SHP77 (cell line): ENCODE measurements at places on chromosomes 4 and X.

DNA sequence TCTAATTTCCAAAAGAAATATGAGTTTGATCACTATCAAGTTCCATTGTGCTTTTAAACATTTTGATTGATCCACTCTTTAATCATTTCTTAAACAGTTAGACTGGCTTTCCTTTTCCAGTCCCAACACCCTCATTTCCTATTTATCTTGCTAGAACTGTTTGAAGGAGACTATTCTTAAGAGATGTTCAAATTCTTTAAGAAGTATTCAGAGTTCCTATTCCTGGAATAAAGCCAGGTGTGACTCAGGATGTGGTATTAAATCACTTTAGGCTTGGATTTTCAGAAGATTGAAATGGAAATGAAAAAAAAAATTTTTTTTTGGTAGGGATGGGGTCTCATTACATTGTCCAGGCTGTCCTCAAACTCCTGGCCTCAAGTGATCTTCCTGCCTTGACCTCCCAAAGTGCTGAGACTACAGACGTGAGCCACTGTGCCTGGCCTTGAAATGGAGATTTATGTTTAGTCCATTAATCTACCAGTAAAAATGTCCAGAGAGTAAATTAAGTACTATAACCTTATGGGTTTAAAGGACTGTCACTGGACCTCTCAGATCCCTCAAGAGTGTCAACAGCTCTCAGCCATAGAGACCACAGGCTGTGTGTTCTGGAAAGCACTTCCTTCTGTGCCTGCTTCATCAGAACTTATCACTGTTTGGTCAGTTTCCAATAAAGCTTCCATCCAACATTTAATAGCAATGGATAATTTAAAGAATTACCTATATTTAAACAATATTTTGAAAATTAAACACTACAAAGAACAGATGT, 90.7 kb downstream of the CDS1 start:
- no peak for DNase-seq

DNA sequence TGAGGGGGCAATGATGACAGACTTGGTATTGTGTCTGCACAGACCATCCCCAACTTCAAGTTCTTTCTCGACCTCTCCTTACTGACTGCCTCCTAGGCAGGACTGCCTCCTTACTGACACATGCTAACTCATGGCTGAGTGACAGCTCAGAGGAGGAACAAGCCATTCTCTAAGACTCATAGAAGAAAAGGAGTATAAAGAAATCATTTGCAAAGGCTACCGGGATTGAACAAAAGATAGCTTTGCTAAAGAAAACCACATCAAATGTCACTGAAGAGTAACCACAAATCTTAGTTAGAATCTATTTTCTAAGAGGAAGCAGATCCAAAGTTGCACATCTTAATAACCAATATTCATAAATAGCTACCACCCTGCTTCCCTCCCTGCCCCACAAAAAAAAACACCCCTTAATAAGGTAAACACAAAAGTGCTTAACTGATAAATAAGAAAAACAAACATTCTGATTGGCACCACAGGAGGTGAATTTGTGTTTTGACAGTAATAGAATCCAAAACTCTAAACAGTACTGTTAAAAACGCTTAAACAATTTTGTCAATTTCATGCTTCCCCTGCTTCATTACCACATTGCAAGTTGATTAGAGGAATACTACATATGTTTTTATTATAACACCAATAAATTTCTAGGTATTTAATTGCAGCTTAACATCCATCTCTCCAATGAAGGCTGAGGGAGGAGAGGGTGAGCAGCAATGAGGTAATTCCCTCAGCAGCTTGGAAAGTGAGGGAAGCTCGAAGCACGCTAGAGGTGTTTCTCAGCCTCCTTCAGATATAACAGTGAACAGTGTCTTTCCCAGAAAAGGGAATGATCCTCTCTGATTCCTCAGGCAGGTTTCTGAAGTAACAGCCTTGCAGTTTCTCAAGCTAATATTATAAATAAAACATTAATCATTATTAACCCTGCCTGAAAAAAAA, 160.0 kb downstream of the HNRNPD start:
- no peak for DNase-seq

- DNase-seq = no peak
These were observed 261.5 kb upstream of the FTHL17 start for GRCh38 chrX:31333165-31333831.

DNA sequence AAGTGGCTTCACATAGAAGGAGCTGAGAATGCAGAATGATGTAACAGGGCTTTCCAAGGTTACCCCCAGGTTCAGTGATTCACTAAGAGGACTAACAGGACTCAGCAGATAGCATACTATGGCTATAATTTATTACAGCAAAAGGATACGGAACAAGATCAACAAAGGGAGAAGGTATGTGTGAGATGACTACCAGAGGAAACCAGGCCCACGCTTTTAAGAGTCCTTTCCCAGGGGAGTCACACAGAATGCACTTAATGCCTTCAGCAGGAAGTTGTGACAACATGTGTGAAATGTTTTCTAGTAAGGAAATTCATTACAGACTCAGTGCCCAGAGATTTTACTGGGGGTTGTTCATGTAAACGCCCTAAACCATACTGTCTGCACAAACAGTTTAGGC, 373.6 kb upstream of the MAGEB2 start:
- no peak for DNase-seq

DNA sequence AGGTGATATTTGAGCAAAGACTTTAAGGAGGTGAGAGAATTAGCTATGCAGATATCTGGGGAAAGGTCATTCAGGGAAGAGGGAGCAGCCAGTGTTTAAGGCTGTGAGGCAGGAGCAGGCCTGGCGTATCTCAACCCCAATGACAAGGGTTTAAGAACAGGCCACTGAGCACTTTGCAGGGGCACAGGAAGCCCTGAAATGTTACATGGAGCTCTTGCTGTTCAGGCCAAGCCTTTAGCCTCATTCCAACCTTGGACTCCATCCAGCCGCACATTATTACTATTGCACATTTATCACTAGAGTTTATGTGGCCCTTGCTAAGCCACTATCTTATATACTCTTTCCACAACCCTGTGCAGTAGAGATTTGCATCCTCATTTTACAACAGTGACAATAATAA, 114.0 kb downstream of the EFNB1 start:
- no peak for DNase-seq

DNA sequence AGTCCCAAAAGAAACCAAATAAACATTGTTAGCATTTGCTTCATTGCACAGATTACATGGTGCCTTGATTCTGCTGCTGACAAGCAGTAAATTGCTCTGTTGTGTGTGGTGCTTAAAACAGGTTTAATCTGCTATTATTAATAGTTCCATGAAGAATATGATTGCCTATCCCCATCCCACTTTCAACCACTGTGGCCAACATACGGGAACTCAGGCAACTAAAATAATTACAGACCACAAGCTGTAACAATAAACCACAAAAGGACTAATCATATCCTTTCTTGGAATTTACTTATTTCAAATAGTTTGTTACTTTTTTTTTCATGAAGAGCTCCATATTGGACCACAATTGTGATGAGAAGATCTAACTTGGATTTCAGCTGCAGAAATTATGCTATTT, 131.5 kb downstream of the PACRGL start:
- no peak for DNase-seq

- no peak for DNase-seq
These were observed 292.5 kb downstream of the CAMK2D start for GRCh38 chr4:113469023-113469390.

DNA sequence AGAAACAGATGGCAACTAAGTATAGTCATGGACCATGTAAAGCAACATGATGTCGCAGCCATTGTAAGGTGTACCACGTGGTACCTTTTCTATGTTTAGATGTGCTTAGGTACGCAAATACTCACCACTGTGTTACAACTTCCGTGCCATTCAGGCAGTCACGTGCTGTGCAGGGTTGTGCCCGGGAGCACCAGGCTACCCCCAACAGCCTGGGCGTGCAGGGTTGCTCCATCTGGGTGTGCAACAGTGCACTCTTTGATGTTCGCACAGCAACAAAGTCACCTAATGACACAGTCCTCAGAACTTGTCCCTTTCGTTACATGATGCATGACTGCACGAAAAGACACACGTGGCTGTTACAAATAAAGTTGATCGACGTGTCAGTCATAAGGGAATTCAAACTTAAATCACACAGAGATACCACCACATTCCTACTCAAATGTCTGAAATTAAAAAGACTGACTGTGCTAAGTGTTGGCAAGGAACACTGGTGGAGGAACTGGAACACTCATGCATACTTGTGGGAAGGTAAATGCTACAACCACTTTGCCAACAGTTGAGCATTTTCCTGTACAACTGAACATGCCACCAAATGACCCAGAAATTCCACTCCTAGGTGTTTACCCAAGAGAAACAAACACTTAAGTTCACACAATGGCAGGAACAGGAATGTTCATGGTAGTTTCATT, 24.3 kb downstream of the CPLX1 start:
- no peak for DNase-seq

DNA sequence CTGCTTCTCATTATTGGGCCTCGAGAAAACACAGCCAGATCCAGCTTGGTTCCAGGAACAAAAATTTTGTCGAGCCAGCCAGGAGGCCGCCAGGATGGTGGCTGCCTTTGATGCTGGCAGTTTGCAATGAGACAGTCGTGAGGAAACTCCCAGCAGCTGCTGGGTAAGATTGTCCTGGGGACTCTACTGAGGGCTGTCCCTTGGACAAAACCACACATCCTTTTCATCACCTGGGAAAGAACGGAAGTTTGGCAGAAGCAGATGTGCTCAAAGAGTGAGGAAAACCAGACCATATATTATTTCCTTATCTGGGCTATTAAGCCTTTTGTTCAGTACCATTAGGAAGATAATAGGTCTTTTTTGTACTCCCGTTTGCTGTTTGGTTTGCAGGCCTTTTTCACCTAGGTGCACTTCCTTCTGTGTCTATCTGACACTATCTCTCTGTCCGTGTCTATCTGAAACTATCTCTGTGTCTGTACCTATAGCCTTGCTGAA, 13.4 kb upstream of the PAPSS1 start:
- no peak for DNase-seq

- DNase-seq = no peak
These were observed 75.2 kb downstream of the FAM53A start for GRCh38 chr4:1608821-1609500.

GRCh38 chrX:17592117-17592516, 145.2 kb upstream of the SCML1 start:
- DNase-seq = no peak

GRCh38 chrX:140355922-140356321, 148.9 kb downstream of the SOX3 start:
- no peak for DNase-seq

GRCh38 chrX:11412715-11413623, 119.8 kb downstream of the AMELX start:
- DNase-seq = no peak

GRCh38 chrX:49166914-49167739, 4.6 kb downstream of the MAGIX start:
- DNase-seq = peak; percentile 24

DNA sequence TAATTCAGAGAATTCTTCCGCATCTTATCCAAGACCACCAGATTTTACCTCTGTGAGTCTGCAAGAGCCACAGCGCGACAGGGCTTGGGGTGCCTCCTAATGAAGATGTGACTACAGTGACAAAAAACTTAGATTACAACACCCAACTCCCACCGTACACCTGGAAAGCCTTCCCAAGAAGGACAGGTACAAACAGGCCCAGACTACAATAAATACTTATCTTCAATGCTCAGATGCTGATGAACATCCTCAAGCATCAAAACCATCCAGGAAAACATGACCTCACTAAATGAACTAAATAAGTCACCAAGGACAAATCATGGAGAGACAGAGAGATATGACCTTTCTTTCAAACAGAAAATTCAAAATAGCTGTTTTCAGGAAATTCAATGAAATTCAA, 20.8 kb upstream of the ABCG2 start:
- DNase-seq = no peak

DNA sequence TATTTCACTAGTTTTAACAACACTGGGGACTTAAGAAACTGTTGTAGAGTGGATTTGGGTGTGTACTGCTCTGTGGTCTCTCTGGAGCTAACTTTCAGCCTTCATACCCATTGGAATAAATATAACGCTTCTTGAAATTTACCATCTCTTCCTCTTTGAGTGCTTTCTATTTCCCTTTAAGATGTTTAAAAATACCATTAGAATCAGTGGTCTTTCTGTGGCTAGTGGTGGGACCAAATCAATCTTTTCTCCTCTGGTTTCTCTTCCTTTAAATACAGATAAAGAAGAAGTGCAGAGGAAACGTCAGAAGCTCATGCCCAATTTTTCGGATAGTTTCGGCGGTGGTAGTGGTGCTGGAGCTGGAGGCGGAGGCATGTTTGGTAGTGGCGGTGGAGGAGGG, 92.0 kb downstream of the NFKB1 start:
- no peak for DNase-seq

DNA sequence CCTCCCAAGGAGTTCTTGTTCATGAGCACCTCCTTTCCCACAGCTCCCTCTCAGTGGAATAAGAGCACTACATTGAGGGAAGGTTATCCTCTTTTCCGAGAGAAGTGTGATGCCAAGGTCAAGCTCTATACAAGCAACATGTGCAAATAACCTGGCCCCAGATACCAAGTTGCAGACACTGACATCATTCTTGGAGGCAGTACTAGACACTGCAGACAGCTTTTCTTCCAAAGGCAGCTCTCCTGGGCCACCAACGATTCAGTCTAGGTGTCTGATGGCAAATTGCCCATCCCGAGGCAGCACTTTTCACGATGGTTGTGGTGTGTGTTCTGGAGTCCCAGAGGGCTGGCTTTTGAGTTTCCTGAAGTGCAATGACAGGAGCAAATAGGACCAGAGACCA, 384.9 kb downstream of the TLL1 start:
- no peak for DNase-seq

DNA sequence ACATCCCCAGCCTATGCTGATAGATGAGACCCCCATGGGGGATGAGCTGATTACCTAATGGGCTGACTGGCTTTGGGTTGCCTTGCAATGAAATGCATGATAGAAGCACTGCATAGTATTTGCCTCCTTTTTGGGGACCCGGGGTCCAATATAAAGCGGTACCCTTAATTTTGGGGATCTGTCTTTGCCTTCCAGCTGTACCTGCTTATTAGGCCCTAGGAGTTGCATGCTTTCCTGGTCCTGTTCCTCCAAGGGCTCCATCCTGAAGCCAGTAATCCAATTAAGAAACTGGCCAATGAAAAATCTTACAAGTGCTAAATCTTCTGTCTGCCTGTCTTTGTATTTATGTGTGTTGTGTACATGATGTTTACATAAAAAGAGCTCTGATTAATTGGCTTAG, 791.6 kb downstream of the TRIML1 start:
- no peak for DNase-seq

GRCh38 chrX:39196192-39197102, 395.2 kb downstream of the MID1IP1 start:
- DNase-seq = no peak

DNA sequence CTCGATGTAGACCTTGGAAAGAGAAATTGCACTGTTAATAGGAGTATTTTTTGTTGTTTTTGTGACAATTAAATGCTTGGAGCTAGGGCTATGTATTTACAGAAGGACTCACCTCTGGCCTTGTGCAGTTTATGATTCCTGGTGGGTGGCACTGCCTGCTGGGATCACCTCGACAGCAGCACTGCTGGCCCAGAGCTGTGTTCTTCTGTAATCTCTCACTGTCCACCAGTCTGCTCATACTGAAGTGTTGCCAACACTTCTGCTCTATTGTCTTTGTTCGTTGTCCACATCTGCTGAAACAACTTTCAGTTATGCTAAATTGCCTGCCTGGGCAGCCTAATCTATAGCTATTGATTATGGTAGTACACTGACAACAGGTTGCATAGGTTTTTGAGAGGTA, 194.4 kb upstream of the ANK2 start:
- DNase-seq = no peak
